Epithelial cell of esophagus (primary cell): ENCODE measurements at places on chromosomes 1 and 21.

GRCh38 chr1:169563019-169563615, 23.2 kb downstream of the F5 start:
- no peak for DNase-seq

DNA sequence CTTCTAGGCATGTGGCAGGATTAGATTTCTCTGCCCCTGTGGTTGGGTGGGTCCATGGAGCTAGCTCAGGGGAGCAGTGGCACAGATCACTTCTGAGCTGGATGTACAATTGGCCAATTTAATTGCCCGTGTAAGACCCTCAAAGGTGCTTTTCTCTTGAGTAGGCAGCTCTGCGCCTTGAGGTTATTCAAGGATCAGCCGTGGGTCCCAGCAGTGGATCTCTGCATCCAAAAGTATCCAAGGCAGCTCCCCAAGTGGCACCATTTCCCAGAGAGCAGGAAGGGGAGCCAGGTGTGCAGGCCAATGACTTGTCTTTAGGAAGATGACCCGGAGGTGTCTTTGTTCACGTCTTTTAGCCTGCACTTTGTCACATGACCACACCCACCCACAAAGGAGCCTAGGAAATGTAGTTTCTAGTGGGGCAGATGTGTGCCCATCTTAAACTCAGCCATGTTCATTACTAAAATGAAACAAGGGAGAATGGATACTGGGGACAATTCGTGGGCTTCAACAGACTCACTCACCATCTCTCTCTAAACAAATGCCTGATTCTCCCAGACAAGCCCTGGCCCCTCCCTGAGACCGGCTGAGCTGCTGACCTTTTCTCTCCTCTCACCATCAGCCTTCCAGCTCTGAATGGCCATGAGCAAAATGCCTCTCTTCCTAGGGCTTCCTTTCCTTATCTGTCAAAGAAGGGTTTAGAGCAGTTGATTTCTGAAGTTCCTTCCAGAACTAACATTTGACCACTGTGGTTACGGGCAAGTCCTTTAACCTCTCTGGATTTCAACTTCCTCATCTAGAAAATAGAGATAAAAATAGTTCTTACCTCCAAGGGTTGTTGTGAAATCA, 41.4 kb upstream of the TENT5C start:
- no peak for DNase-seq

DNA sequence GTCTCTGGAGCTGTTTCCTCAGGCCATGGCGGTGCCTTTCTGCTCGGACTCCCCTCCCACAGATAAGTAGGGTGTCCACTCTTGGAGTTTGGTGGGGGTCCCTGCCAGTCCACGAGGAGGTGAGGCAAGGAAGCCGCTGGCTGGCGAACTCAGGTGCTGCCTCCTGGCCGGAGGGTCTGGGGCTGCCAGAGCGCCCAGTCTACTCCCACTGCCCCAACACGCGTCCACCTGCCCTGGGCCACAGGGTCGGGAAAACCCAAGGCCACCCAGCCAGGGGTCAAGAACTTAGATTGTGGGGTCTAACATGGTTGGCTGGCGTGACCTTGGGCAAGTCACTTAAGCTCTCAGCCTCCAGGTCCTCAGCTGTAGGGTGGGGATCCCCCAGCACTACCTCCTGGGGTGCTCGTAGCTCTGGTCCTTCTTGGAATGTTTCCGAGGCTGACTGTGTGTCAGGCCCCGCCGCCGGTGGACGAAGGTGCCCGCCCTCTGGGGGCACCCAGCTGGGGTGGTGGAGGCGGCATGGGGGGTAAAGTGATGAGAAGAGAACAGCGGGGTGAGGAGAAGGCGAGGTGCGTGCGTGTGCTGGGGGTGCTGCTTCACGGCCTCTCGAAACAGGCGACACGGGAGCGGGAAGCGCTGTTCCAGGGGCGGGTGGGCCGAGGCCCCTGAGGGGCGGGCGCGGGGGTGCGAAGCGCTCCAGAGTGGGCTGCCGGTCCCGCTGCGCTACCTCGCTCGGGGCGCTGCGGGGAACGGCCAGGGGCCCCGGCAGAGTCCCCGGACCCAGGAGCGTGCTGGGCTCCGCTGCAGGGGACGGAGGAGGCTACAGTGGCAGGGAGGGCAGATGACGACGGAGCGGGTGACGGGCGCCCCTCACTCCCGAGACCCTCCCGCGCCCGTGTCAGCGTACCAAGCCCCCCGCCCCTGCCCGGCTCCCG, 1.2 kb downstream of the SH2D5 start:
- no peak for DNase-seq

GRCh38 chr1:86110451-86111129, 46.0 kb downstream of the COL24A1 start:
- DNase-seq = no peak

- no peak for DNase-seq
Measured at GRCh38 chr1:179917601-179918429, 35.7 kb downstream of the TOR1AIP1 start.

GRCh38 chr1:62977366-62977765, 193.4 kb downstream of the ATG4C start:
- no peak for DNase-seq

DNA sequence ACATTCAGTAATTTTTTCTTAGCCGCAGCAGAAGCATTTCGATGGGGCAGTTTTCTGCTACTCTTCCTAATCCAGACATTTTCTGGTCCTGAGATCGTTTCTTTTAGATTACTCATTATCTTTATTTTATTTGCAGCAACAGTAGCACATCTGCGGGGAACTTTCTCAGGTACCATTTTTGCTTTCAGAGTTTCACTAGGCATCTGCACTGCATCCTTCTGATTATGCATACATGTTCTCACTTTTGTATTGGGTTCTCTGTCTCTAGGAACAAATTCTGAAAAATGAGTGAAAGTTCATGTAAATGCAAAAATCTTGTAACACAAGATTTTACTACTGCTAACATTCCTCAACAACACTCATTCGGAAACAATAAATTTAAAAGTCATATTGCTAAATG, 3.9 kb upstream of the PSMG1 start:
- no peak for DNase-seq

DNA sequence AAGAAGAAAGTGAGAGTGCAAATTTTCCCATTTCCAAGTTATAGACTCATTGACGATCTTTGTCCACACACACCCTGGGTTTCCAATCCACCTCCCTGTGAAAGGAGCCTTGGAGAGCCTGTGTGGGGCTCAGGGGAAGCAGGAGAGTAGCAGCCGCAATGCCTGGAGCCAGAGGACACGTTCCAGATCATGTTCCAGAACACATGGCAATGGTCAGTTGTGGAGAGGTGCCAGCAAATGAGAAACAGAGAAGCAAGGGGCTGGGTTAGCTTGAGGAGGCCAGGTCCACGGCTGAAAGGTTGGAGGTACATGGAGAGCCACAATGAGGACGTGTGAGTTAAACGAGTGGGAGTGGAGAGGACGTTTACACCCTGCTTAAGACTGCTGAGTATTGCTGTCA, 33.0 kb upstream of the SIPA1L2 start:
- no peak for DNase-seq

DNA sequence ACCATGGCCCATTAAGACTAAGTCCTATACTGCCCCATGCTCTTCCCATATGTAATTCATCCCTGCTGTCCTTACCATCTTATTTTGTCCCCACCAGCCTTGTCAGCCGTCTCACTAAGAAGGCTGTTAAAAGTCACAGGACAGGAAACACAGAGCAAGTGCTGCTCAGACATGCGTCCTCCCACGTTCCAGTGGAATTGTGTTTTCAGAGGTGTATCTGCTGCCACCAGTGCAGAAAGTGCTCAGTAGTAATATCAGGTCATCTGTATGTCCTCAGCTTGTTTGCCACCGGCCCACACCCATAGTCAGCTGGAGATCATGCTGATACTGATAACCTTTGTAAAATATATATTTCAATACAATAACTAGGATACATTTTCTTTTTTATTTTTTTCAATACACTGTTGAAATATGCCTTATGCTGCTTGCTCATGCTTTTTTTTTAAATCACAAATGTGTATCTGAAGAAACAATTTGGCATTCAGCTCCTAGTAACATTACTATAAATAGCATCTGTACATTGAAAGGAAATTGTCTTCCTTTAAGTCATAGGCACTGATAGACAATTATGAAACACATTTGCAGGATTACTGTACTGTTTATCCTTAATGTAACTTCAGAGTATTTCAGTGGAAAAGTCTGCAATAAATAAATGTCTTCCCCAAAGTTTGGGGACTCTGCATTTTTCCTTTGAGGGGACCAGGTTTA, 156.9 kb downstream of the EDEM3 start:
- peak; percentile 60 for DNase-seq

DNA sequence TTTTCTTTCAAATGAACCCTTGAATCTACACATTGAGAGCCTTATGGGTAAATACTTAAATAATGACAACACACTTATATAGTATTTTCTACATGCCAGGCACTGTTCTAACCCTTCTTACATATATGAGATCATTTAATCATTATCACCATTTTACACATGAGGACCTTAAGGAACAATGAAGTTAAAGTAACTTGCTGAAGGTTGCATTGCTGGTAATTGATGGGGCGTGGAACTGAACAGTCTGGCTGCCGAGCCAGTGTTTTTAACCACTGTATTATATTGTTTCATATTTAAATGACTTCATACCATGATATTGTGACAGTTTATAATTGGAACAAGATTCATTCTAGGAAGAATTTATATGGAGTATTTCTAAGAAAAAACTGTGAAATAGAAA, 111.9 kb upstream of the TENT5C start:
- no peak for DNase-seq

- DNase-seq = no peak
Measured at GRCh38 chr21:45236481-45236880, 51.2 kb downstream of the POFUT2 start.

DNA sequence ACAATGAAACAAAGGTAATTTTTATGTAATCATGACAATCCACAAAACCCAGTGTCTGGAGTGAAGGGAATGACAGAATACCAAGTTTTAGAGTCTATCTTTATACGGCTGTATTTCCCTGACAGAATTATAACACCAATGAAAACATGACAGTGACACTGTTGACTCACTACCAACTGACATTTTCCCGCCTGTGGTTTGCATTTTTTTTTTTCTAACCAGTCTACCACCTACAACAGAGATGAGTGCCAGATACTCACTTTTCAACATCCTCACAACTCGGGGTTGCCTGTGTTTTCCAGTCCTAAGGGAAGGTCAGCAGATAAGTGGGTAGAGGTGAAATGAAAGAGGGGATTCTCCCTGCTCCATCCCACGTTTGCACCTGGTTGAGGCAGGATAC, 118.9 kb downstream of the KCNJ6 start:
- DNase-seq = no peak

DNA sequence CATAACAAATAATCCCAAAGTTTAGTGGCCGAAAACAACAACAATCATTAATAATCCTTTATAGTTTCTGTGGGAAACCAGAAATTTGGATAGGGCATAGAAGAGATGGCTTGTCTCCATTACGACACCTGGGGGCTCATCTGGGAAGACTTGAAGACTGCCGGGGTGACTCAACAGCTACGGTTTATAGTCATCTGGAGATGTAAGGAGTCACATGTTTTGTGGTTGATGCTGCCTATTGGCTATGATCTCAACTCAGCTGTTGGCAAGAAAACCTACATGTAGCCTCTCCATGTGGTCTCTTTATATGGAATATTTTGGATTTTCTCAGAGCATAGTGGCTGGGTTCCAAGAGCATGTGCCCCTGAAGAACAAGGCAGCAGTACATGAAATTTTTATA, 29.3 kb upstream of the TSPAN2 start:
- DNase-seq = peak; percentile 42

GRCh38 chr1:171484760-171485374, 463 bp upstream of the PRRC2C start:
- no peak for DNase-seq

GRCh38 chr1:86965012-86965826, 50.8 kb downstream of the HS2ST1 start:
- DNase-seq = peak; percentile 39

DNA sequence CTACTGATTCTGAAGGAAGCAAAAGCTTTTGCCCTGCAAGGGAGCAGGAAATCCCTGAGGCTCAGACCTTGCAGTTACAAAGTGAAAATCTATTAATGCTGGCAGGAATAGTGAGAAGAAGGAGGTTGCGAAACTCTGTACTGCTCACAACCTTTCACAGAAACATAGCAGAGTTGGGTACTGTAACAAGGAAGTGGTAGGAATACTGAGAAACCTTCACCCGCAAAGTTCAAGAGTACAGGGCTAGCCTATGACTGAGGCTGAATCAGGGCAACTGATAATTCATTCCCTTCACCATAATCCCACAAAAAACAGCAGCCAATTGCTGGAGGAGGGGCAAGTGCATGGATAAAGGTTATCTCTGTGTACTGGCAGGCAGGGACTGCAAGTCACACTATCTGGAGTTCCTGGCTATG, 23.9 kb upstream of the KCTD3 start:
- peak; percentile 76 for DNase-seq

DNA sequence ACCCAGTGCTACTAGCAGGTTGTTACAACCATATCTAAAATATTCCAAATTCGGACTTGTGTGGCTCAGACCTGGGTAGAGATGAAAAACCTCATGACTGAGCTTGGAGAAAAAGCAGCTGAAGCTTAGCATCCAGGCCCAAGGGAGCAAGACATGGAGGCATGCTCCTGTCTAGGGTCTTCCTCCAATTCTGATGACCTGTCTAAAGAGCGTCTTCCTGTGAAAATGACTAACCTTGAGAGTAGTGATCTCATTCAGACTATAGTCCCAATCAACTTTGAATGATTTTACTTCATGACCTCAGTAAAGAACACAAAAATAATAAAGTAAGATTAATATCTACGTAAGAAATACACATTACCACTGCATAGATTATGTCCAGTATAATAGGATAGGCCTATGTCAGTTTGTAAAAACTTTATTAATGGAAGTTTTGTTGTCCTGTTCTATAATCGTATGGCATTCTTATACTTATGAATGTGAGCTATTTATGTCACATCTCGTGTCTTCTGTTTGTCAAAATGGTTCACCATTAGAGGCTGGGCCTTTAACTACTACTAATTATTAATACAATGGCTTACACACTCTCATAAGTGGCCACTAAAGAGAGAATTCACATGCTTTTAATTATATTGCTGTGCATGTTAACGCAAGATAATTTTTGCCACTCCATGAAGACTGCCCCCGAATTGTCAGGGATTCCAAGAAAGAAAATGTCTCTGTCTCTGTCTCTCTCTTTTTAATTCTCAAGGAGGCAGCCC, 201.3 kb downstream of the NCAM2 start:
- no peak for DNase-seq

DNA sequence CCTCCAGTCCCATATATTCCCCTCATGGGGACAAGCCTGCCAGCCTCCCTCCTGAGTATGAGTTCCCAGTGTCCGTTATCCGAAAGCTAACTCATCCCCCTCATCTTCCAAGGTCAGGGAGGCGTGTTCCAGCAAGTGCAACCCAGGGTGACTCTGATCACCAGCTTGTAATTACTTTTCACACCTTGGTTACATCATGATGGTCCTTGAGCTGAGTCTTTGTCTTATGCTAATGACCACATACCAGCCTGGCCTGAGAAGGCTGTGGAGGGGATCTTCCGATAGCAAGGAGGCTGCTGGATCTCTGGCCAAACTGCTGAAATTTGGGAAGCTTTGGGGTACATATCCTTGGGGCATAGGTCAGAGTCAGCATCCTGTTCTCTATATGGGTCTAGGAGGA, 99.6 kb downstream of the DDX20 start:
- DNase-seq = no peak
